Thyroid gland (tissue), 4 donors: ENCODE measurements at places on chromosomes 16 and 17. TPM values are rescaled to one million over a fixed set of nuclear protein-coding genes. Genes with fewer than 3 reads are reported as not detected.

- H3K27me3 ChIP-seq = no peaks in the 10 kb centered on the region
- peaks cover 18% of the 10 kb centered on the region for H3K4me1 ChIP-seq
- peak; percentile 38 for DNase-seq
- no peaks in the 10 kb centered on the region for H3K36me3 ChIP-seq
- H3K4me3 ChIP-seq = peak overlapping the region; percentile 21
These were observed 19.2 kb downstream of the FMNL1 start for GRCh38 chr17:45240905-45241327.

DNA sequence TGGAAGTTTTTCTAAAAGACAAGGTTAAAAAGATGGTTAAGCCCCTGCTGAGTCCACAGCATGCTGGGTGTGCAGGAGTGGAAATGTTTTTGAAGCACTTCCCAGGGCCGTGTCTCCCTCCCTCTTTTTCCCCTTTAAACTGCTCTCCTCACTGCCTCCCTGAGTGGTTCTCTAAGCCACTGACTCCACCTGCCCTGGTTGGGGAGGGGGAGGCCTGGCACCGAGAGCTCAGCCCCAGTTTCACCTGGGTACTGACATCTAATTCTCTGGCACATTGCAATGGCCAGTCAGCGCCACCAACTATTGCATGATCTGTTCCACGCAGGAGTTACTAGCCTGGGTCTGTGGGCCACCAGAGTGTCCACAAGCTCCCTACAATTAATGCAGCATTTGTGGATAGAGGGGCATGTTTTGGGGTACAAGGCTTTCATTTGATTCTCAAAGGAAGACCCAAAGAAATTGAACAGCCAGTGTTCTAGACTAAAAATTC, 22.7 kb downstream of the MPP3 start:
- no peak overlapping the region for H3K4me3 ChIP-seq
- H3K36me3 ChIP-seq = peaks cover 4% of the 10 kb centered on the region
- H3K27me3 ChIP-seq = no peaks in the 10 kb centered on the region
- peak; percentile 84 for DNase-seq
- H3K4me1 ChIP-seq = peaks cover 3% of the 10 kb centered on the region
- peak overlapping the region; percentile 27 for H3K27ac ChIP-seq

DNA sequence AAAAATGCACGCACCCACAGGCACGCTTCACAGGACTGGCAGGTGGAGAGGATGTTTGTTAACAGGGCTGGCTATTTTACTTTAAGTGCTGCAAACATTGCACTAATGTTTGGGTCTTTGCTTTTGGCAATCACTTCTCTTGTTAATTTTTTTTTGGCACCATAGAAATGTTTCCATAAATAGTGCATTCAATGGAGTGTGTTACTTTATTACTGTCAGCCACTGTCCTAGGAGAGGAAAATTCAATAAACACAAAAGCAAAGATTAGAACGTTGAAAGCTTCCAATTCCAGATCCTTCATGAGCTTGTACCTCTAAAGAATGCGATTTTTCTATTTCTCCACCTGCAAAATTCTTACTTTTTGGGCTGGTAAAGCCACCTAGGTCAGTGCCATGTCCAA, 743.5 kb downstream of the WWOX start:
- no peak overlapping the region for H3K27ac ChIP-seq
- no peaks in the 10 kb centered on the region for H3K4me1 ChIP-seq
- no peaks in the 10 kb centered on the region for H3K27me3 ChIP-seq
- no peaks in the 10 kb centered on the region for H3K36me3 ChIP-seq

DNA sequence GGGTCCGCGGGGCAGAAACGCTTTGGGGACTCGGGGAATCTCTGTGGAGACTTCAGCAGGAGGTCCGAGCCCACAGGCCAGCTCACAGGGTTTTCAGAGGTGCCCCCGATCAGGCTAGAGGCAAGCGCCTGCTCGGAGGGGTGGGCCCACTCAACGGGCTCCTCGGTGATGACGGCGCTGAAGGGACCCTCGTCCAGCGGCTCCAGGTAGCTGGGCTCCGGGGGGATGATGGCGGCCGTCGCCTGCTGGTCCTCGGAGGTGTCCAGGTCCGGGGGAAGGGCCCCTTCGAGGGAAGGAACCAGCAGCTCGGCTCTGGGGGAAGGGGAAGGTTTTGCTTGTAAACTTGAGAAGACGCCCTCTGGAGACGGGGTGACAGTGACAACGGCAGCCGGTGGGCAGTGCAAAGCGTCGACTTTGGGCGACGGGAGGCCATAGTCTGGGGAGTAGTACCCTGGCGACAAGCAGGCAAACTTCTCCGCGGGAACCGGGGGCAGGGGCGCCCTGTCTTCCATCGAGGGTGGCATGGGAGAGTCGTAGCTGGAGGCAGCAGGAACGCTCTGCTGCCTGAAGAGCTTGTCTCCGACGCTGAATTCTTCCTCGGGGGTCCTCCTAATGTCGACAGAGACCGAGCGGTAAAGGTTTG, 63.2 kb downstream of the ZNF778 start:
- no peaks in the 10 kb centered on the region for H3K27me3 ChIP-seq
- H3K36me3 ChIP-seq = peaks cover 52% of the 10 kb centered on the region
- no peak for DNase-seq
- no peaks in the 10 kb centered on the region for H3K4me1 ChIP-seq
- H3K27ac ChIP-seq = no peak overlapping the region

DNA sequence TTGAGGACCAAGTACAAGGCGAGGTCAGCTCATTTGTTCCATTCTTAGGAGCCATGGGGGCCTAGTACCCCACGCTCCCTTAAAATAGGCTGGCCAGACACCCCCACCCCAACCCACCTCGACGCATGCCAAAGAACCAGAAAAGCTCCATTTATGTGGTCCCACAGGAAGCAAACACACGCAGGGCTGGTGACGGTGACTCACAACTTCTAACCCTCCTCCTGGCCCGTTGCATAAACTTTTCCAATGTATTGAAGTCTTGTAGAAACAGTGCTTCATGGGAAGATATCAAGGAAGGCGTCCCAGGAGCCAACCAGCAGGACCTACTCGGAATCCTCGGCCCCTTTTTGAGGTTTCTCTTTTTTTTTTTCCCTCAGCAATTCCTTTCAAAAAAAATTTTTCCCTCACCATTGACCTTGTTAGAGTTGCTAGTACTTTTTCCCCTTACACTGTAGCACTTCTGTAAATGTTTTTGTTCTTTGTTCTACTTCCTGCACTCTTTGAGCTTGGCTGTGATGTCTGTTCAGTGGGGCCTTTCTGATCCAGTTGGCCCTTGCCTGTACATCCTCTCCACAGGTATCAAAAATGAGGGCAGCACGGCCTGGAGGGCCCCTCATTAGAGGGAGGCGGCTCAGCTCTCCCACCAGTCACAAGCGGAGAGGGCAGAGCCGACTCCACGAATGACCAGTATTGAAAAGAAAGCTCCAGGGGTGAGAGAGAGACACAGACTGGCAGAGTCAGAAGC, 208.3 kb downstream of the RGS9 start:
- H3K4me1 ChIP-seq = no peaks in the 10 kb centered on the region
- no peaks in the 10 kb centered on the region for H3K27me3 ChIP-seq
- H3K36me3 ChIP-seq = no peaks in the 10 kb centered on the region
- H3K27ac ChIP-seq = no peak overlapping the region
- no peak for DNase-seq

- DNase-seq = no peak
- H3K4me1 ChIP-seq = no peaks in the 10 kb centered on the region
- H3K27ac ChIP-seq = no peak overlapping the region
- H3K27me3 ChIP-seq = no peaks in the 10 kb centered on the region
- H3K36me3 ChIP-seq = no peaks in the 10 kb centered on the region
These were observed 156.8 kb upstream of the TNRC6C start for GRCh38 chr17:77801545-77802332.

- H3K36me3 ChIP-seq = no peaks in the 10 kb centered on the region
- H3K4me3 ChIP-seq = no peak overlapping the region
- H3K27me3 ChIP-seq = no peaks in the 10 kb centered on the region
- no peaks in the 10 kb centered on the region for H3K4me1 ChIP-seq
- peak; percentile 67 for DNase-seq
- no peak overlapping the region for H3K27ac ChIP-seq
These were observed 27.6 kb upstream of the ST6GALNAC2 start for GRCh38 chr17:76612977-76613851.

- no peak for DNase-seq
- H3K27me3 ChIP-seq = no peaks in the 10 kb centered on the region
- H3K27ac ChIP-seq = no peak overlapping the region
- no peaks in the 10 kb centered on the region for H3K36me3 ChIP-seq
- H3K4me1 ChIP-seq = no peaks in the 10 kb centered on the region
These were observed 220.5 kb downstream of the C16orf78 start for GRCh38 chr16:49594153-49594552.

DNA sequence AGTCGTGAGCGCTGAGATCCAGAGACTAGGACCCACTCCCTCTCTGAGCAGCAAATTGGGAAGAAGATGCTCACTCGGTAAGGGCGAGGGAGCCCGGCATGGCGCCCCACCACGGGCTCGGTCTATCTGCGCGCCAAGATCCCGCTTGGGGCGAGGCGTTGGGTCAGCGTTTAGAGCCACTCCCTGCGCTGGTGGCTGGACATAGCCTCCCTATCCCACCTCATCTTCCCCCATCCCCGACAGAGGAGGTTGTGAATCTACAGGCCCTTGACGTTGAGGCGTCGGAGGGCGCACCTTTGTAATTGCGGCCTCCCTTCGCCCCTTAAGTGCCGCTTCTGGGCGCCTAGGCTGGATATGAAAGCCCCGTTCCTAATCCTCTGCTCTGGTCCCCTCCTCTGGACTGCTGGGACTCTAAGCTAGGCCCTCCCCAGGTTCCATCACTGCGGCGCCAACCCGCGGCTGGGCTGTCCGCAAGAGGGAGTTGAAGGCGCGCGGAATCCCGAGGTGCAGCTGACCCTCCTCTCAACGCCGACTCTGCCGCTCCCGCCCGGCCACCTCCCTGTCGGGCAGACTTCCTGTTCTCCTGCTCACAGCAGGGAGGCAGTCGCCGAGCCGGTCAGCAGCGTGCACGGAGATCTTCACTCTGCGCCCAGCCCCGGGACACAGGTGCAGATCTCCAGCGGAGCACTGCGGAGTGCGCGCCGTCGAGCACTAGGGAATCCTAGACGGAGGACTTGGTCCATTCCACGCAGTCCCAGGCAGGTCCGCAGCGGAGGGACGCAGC, 16.1 kb upstream of the HOXB9 start:
- peaks cover 40% of the 10 kb centered on the region for H3K27me3 ChIP-seq
- no peaks in the 10 kb centered on the region for H3K36me3 ChIP-seq
- no peak overlapping the region for H3K4me3 ChIP-seq
- H3K27ac ChIP-seq = no peak overlapping the region
- no peak for DNase-seq

GRCh38 chr16:84751241-84751640, 51.4 kb downstream of the USP10 start:
- peaks cover 9% of the 10 kb centered on the region for H3K4me1 ChIP-seq
- DNase-seq = no peak

- no peak overlapping the region for H3K4me3 ChIP-seq
- no peak for DNase-seq
- H3K27me3 ChIP-seq = no peaks in the 10 kb centered on the region
These were observed 2.5 kb downstream of the SLC12A4 start for GRCh38 chr16:67965668-67966548.

- DNase-seq = no peak
- peaks cover 12% of the 10 kb centered on the region for H3K4me1 ChIP-seq
- no peak overlapping the region for H3K4me3 ChIP-seq
- H3K36me3 ChIP-seq = no peaks in the 10 kb centered on the region
- H3K27me3 ChIP-seq = no peaks in the 10 kb centered on the region
These were observed 6.6 kb upstream of the ATP6V0C start for GRCh38 chr16:2507052-2507659.

DNA sequence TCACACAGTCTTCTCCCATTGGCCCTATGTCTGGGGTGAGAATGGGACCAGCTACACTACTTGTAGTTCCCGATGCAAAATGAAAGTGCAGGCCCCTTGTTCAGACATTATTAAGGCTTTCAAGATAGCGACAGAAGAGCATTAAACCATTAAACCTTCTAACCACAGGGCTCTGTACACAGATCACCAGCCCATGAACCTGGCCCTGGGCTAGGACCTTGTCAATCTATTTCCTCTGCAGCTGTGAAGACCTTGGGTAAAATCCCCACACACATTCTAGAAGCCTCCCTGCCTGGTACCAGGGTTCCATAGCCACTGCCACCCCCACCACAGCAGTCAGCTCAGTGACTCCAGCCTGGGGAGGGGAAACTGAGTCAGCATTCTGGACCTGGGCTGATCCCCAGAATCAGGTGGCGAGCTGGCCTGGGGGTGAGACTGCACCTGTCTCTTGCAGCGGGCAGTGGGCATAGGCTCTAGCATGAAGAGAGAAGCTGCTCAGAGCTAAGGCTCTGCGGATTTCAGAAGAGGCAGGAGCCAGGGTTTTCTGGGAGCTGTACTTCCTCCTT, 119.7 kb upstream of the LHX1 start:
- H3K4me3 ChIP-seq = no peak overlapping the region
- no peak overlapping the region for H3K27ac ChIP-seq
- no peak for DNase-seq
- no peaks in the 10 kb centered on the region for H3K27me3 ChIP-seq
- H3K4me1 ChIP-seq = no peaks in the 10 kb centered on the region

- H3K27ac ChIP-seq = no peak overlapping the region
- H3K4me1 ChIP-seq = no peaks in the 10 kb centered on the region
- H3K36me3 ChIP-seq = no peaks in the 10 kb centered on the region
- DNase-seq = no peak
These were observed 50.6 kb upstream of the ADCY9 start for GRCh38 chr16:4166821-4167220.

GRCh38 chr17:43905985-43906852, 1.1 kb downstream of the MPP2 start:
- H3K4me3 ChIP-seq = peak overlapping the region; percentile 63
- no peaks in the 10 kb centered on the region for H3K27me3 ChIP-seq
- H3K4me1 ChIP-seq = no peaks in the 10 kb centered on the region
- no peaks in the 10 kb centered on the region for H3K36me3 ChIP-seq
- no peak overlapping the region for H3K27ac ChIP-seq
- DNase-seq = peak; percentile 85

GRCh38 chr17:66803474-66803951, 31.4 kb upstream of the CACNG5 start:
- no peak overlapping the region for H3K4me3 ChIP-seq
- no peaks in the 10 kb centered on the region for H3K4me1 ChIP-seq
- H3K27me3 ChIP-seq = no peaks in the 10 kb centered on the region
- H3K27ac ChIP-seq = no peak overlapping the region
- DNase-seq = no peak
- no peaks in the 10 kb centered on the region for H3K36me3 ChIP-seq

SAMD14 gene
- total RNA-seq = 0.24 TPM

TXNL4B gene
- 10.7 TPM for total RNA-seq

SULT1A2 gene
- 17.7 TPM for total RNA-seq
